Natural killer cell (primary cell): ENCODE measurements at places on chromosomes 12 and 14. TPM values are rescaled to one million over a fixed set of nuclear protein-coding genes. Genes with fewer than 3 reads are reported as not detected.
A peak's percentile ranks its signal among the peaks of the same experiment; 100 is the strongest.

GRCh38 chr12:58487678-58488161 lies 432.6 kb downstream of the LRIG3 start:
- H3K27ac ChIP-seq = no peak overlapping the region
- DNase-seq = no peak
- H3K4me1 ChIP-seq = no peaks in the 10 kb centered on the region

CAPZA3 gene
- total RNA-seq = not detected

- no peaks in the 10 kb centered on the region for H3K27me3 ChIP-seq
- peaks cover 16% of the 10 kb centered on the region for H3K36me3 ChIP-seq
- no peak overlapping the region for H3K27ac ChIP-seq
- no peaks in the 10 kb centered on the region for H3K4me1 ChIP-seq
- DNase-seq = no peak
These were observed 117.2 kb downstream of the RFLNA start for GRCh38 chr12:124411953-124412645.

- H3K27me3 ChIP-seq = no peaks in the 10 kb centered on the region
- no peak overlapping the region for H3K27ac ChIP-seq
- DNase-seq = no peak
- H3K4me1 ChIP-seq = no peaks in the 10 kb centered on the region
- H3K36me3 ChIP-seq = no peaks in the 10 kb centered on the region
These were observed 10.8 kb downstream of the TMEM179 start for GRCh38 chr14:104593710-104594136.

- no peak overlapping the region for H3K4me3 ChIP-seq
- peak overlapping the region; percentile 1 for H3K27ac ChIP-seq
- no peaks in the 10 kb centered on the region for H3K36me3 ChIP-seq
- H3K4me1 ChIP-seq = peaks cover 13% of the 10 kb centered on the region
These were observed 9.1 kb upstream of the SERPINA11 start for GRCh38 chr14:94461526-94462218.

- no peaks in the 10 kb centered on the region for H3K27me3 ChIP-seq
- H3K36me3 ChIP-seq = no peaks in the 10 kb centered on the region
- H3K4me3 ChIP-seq = no peak overlapping the region
These were observed 56.3 kb downstream of the TMEM121 start for GRCh38 chr14:105582639-105583038.

DNA sequence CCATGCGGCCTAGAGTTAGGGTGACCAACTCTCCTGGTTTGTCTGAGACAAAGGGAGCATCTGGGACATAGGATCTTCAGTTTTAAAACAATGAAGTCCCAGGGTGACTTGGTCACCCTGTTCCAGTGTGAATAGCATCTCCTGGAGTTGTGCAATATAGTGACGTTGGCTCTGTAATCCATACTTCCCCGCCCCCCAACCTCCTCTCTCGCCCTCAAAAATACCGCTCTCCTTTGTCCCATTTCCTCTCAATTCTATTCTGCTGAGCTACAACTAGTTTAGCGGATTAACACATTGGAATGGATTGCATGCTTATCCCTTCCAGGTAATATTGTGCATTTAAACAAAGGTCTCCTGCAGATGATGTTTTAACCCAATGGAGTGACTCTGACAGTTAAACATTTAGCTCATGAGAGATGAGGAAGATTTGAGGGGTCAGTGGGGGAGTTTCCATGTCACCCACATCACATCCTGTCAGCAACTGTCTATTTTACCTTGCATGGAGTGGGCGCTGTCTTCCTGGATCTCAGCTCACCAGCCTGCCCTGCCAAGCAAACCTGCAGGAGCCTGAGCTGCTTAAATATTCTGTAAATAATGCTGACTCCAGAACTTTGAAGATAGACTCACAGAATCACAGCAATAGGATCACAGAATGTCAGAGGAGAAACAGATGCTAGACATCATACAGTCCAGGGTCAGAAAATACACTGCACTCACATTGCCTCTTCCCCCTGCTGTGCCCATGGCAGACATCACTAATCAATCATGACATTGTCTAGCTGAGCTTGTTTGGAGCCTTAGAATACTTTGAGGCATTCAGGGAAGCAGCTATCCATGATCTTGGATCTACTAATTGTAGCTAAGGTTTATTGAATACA lies 43.0 kb downstream of the MAP1LC3B2 start:
- H3K27me3 ChIP-seq = no peaks in the 10 kb centered on the region
- no peaks in the 10 kb centered on the region for H3K36me3 ChIP-seq
- peaks cover 6% of the 10 kb centered on the region for H3K4me1 ChIP-seq

- H3K27ac ChIP-seq = no peak overlapping the region
- peaks cover 2% of the 10 kb centered on the region for H3K36me3 ChIP-seq
- no peaks in the 10 kb centered on the region for H3K27me3 ChIP-seq
- no peak overlapping the region for H3K4me3 ChIP-seq
These were observed 45.5 kb upstream of the SELPLG start for GRCh38 chr12:108679106-108679681.

CMKLR1 gene
- total RNA-seq = 99.1 TPM

- no peaks in the 10 kb centered on the region for H3K4me1 ChIP-seq
- H3K36me3 ChIP-seq = no peaks in the 10 kb centered on the region
- no peaks in the 10 kb centered on the region for H3K27me3 ChIP-seq
- no peak overlapping the region for H3K4me3 ChIP-seq
These were observed 22.7 kb upstream of the MGST1 start for GRCh38 chr12:16324772-16325171.

FAM181A gene
- total RNA-seq = not detected

DNA sequence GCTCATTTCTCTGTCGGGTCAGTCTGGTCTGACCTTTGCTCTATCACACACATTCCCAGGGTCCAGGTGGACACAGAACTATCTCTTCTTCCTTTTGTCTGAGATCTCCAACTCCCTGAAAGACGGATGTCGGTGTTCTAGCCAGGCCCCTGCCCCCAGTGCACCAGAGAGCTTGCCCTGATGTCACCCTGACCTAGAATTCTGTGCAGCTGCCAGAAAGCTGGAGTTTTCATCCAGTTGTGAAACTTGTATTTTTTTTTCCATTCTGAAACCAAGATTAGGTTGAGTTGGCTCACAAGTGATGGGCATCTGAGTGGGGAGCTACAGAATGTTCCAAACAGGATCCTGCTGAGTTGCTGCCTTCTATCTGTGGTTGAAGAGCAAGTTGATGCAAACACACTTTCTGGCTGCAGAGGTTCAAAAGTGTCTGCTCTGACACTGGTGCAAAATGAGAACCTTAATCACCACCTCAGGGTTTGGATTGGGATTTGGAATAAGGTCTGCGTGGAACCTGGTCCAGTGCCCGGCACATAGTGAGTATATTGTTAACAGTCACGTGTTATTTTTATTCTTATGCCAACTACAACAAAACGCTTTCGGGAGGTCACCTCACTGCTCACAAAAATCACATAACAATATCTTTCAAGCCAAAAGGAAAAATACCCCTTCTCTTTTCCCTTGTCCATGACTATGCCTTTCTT lies 211.5 kb downstream of the SLC15A4 start:
- H3K27ac ChIP-seq = no peak overlapping the region
- H3K4me1 ChIP-seq = no peaks in the 10 kb centered on the region
- H3K27me3 ChIP-seq = no peaks in the 10 kb centered on the region
- H3K36me3 ChIP-seq = no peaks in the 10 kb centered on the region
- H3K4me3 ChIP-seq = no peak overlapping the region
- DNase-seq = no peak
